ENCODE measurements at places on chromosomes 1 and 21.

- DNase-seq = no peak
Measured at GRCh38 chr1:164061528-164061927, 497.5 kb upstream of the PBX1 start.

GRCh38 chr1:208349694-208350330, 105.6 kb upstream of the PLXNA2 start:
- DNase-seq = no peak

GRCh38 chr1:100747771-100748170, 28.2 kb downstream of the VCAM1 start:
- no peak for DNase-seq

- DNase-seq = no peak
Measured at GRCh38 chr1:41663671-41664400, 179.4 kb upstream of the EDN2 start.

GRCh38 chr1:3495776-3496745, 41.6 kb downstream of the ARHGEF16 start:
- no peak for DNase-seq

- peak; percentile 85 for DNase-seq
Measured at GRCh38 chr1:25476186-25477097, 45.7 kb downstream of the MACO1 start.

DNA sequence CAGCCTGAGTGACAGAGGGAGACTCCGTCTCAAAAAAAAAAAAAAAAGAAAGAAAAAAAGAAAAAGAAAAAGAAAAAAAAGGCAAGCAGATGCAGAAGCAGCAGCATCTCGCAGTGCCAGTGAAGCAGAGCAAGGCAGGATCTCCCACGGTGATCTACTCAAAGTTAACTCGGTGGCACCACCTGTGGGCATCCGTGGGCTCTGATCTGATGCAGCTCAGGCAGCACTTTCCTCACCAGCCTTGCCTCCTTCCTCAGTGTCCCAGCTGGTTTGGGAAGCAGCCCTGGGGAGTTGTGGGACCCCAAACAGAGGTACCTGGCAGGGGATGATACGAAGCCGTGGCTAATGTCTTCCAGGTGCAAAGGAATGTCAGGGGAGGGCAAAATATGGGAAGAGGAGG, 104.3 kb upstream of the KRTAP19-8 start:
- DNase-seq = no peak

DNA sequence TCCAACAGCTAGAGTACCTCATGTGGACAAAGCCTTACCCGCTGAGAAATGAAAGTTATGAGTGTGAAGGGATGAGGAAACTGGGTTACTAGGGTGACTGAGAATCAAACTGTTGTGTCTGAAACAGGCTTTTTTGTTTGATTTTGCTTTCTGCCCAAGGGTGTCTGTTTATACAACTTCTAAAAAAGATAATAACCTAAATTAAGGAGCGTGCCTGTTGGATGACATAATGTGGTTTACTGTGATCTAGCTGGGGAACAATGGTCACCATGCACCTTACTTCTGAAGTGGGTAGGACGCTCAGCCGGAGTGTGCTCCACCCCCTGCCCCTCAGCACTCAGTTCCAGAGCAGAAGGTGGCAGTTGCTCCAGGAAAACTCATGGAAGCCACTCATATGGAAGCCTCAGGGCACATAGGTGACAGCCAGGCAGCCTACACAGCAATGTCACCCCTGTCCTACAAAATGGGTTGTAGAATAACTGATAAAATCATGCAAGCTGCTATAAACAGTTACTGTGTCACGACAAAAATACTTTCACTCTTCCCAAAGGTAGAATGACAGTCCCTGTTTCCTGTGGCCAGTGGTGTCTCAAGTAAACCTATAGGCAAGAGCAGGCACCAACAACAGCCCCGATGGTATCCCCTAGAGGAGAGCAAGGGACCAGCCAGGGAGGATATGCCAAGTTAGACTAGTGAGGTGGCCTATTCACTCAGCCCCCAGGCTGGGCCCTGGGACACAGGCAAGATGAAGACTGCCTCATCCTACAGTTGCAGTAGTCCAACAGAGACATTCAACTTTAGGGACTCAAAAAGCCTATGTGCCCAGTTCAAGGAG, 29.3 kb downstream of the SIPA1L2 start:
- DNase-seq = no peak

- no peak for DNase-seq
Measured at GRCh38 chr1:161440312-161440894, 64.9 kb upstream of the FCGR2A start.

- no peak for DNase-seq
Measured at GRCh38 chr1:47568763-47569162, 130.9 kb downstream of the FOXD2 start.

GRCh38 chr1:8941906-8942305, 3.8 kb upstream of the CA6 start:
- DNase-seq = no peak

DNA sequence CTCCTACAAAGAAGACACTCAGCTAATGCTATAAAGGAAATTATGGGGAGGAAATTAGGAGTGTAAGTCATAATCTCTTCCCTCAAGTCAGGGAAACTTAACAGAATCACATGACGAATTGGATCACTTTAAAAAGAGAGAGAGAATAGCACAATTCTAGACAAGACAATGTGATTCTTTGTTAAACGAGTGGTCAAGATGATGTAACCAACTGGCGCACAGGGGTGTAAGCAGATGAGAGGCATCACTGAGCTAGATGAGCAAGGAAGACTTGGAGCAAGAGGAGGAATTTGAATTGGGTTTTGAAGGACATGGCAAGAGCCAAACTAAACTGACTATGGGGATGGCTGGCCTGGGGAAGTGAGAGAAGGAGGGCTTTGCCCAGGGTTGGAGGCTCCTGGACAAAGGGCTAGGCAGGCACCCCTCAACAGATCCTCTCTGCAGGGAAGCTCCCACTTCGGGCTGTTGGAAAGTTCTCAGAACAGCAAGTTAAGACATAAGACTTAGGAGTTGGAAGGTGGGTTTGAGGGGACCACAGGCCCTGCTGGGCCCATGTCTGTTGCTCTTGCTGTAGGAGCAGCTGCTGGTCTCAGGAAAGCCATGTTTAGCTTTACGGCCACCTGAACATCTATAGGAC, 123.9 kb upstream of the GRIK3 start:
- no peak for DNase-seq

DNA sequence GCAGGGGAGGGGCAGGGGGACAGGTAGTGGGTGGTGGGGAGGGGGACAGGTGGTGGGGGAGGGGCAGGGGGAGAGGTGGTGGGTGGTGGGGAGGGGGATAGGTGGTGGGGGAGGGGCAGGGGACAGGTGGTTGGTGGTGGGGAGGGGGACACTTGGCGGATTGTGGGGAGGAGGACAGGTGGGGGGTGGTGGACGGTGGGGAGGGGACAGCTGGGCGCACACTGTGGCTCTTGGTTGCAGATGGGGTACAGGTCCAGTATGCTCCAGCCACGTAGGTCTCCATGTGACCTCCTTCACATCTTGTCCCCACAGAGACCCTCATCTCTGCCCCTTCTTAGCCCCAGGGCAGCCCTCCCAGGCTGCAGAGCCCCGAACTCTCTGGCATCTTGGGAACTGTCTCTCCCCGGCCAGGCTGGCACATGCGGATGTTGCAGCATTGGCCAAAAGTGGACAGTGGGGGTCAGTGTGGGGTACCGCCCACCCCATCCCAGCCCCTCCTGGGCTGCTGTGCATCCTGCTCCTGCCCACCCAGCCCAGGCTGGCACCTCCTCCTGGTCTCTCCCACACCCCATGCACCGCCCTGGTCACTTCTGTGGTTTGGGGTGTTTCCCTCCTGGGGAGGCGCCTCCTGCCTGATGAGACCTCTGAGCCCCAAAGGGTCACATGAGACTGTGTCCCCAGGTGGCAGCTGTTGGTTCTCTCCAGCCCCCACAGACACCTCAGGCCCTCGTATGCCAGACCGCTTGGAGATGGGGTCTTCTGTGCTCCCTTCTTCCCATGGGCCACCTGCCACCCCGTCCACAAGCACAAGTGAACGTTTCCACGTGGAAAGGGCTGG, 7.6 kb upstream of the SLC19A1 start:
- DNase-seq = no peak

DNA sequence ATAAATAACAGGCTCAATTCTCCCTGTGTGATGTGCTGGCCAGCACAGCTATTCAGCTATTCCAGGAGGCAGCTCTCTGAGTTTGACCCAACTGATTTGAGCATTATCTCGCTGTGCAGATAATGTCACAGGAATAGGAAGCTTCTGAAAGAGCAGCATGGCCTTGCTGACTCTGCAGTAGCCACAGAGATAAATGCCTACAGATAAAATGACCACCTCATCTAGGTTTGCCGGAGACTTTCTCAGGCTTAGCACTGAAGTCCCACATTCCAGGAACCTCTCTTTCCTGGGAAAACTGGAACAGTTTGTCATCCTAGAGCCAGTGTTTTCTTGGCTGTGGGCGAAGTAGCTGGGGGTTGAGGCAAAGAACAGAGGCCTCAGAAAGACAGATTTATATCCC, 98.9 kb downstream of the MRPL39 start:
- DNase-seq = no peak

DNA sequence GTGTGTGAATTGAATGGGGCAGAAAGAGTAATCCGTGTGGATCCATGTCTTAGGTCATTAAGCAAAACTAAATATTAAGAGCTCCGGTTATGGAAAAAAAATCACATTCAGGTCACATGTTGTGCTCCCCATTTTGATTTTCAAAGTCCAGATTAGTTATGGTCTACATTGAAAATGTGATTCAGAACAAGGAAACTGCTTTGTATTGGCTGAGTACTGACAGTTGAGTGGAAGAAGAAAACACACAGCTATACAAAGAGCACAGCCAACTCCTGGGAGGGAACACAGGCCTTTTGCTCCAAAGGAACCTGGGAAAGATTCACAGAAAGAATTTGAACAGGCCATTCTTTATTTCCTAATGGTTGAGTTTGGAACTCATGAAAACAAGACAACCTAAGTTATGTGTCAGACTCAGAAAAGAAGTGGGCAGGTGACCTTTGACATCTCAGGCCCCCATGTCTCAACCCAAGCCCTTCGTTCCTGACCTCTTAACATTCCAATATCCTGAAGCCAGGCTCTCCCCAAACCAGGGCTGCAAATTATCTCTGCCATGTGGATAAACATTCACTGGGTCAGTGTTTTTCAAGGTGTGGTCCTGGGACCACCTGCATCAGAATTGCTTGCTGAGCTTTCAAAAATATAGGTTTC, 159.3 kb upstream of the LMO4 start:
- no peak for DNase-seq

DNA sequence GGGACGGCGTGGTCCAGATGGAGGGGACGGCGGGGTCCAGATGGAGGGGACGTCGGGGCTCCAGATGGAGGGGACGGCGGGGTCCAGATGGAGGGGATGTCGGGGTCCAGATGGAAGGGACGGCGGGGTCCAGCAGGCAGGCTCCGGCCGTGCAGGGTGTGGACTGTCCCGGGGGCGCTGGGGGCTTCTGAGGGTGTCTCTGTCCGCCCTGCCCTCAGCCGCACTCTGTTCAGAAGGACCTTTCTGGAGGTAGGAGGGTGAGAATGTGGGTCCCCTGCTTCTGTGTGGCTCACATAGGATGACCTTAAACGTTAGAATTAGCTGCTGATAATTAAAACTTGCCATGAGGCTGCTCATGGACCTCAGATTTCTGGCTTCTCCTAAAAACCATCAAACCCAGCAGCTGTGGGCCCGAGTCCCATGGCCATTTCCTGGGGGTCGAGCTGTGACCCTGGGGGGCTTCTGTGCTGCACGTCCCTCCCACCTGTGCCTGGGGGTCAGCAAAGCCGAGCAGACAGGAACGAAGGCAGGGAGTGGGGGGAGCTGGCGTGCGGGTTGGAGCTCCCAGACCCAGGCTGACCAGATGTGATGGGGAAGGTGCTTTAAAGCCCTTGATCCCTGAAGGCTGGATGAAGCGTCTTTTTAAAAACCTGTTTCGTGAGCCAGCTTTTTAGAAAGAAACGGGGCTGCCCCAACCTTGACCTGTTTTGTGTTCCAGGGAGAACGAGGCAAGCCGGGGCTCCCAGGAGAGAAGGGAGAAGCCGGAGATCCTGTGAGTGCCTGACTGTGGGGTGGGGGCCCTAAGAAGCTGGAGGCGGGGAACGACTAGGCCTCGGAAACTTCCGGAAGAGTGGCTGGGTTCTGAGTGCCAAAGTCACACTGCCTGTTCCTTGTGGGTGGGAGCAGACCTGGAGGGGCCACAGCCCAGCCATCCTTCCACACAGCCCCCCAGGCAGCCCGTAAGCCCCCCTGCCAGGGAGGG, 7.1 kb downstream of the COL6A1 start:
- DNase-seq = no peak

DNA sequence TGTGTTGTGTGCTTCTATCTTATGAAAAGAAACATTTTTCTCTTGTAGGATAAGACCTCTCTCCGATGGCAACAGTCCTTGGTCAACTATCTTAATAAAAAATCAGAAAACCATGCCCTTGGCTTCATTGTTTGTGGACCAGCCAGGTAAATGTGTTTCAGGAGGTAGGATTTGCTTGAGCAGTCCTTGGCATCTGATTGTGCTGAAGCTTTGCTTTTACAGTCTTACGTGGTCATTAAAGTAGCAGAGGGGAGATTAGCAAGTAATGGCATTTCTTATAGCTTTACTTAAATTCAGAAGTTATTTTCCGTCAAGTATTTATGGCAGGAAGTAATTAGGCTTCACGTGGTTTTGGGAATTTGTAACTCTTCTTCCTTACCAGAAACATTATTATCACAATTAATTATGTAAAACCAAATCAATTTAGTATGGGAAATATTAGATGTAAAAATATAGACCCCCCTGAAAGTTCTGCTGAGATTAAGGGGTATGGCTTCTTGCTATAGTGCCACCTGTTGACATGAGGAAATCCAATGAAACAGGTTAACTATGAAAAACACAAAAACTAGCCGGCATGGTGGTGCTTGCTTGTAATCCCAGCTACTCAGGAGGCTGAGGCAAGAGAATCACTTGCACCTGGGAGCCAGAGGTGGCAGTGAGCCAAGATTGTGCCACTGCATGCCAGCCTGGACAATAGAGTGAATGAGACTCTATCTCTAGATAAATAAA, 49.0 kb downstream of the MAP3K21 start:
- no peak for DNase-seq

GRCh38 chr1:193434319-193434718, 247.9 kb upstream of the B3GALT2 start:
- no peak for DNase-seq

GRCh38 chr1:39509360-39510009, 18.0 kb downstream of the BMP8A start:
- DNase-seq = no peak

DNA sequence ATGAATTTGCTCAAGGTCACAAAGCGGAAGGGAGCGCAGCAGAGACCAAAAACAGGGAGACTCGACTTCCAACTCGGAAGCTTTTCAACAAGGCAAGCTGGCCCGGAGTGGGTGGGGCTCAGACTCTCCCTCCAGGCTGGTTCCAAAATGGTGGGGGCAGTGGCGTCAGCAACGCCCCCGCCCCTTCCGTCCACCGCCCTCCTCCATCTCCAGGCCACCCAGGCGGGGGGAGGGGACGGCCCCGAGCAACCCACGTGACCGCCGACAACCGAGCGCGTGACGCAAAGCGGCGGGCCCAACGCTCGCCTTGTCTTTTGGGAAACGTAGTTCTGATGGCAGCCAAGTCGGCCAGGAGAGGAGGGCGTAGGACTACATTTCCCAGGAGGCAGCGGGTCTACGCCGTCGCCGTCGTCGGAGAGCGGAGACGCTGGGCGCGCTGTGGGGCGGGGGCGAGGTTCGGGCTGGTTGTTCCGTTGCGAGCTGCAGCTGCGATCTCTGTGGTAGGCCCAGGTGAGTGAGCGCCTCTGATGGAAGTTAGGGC, at the start of gene THRAP3:
THRAP3 (plus strand) TSS at position 448 of the 541 bp plus-strand sequence. CDS start 58,121 bp downstream, outside the sequence.
- peak; percentile 99 for DNase-seq

GRCh38 chr1:32666901-32667566, 16.0 kb downstream of the RBBP4 start:
- DNase-seq = no peak

All from NCI-H187 (cell line).